ENCODE measurements at places on chromosomes 13 and 19. TPM values are rescaled to one million over a fixed set of nuclear protein-coding genes. Genes with fewer than 3 reads are reported as not detected.

LHFPL6 gene
- total RNA-seq = 53.9 TPM

- no peak for DNase-seq
These were observed 44.4 kb upstream of the ZNF91 start for GRCh38 chr19:23439623-23440022.

MAST1 gene
- total RNA-seq = 3.3 TPM

DNA sequence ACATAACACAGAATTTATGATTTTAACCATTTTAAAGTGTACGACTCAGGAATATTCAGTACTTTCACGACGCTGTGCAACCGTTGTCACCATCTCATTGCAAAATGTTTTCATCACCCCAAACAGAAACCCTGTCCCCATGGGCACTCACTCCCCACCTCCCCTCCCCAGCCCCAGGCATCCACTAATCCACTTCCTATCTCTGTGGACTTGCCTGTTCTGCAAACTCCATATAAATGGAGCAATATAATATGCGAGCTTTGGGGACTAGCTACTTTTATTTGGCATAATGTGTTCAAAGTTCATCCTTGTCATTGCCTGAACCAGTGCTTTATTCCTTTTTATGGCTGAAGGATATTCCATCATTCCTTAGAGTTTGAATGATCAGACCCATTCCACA lies 7.3 kb upstream of the INSR start:
- no peak for DNase-seq

ESD gene
- 107 TPM for total RNA-seq

DNA sequence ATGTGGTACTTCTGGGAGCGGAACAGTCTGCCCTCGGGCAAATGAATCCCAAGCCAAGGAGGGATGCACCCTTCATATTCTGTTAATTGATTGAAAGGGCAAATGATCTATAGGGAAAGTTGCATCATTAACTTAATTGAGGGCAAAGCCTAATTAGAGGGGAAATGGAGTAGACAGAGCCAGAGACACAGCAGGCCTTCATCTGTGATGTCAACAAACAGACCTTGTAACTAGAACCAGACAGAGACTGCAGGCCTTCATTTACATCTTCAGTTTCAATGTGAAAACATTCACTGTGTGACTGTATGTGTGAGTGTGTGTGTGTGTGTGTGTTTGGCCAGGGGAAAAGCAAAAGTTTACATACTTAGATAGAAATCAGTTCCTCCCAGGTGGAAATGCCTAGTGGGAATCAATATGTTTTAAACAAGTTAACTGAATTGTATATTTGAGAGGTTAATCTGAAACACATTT lies 126.4 kb downstream of the SPRY2 start:
- no peak for DNase-seq

DNA sequence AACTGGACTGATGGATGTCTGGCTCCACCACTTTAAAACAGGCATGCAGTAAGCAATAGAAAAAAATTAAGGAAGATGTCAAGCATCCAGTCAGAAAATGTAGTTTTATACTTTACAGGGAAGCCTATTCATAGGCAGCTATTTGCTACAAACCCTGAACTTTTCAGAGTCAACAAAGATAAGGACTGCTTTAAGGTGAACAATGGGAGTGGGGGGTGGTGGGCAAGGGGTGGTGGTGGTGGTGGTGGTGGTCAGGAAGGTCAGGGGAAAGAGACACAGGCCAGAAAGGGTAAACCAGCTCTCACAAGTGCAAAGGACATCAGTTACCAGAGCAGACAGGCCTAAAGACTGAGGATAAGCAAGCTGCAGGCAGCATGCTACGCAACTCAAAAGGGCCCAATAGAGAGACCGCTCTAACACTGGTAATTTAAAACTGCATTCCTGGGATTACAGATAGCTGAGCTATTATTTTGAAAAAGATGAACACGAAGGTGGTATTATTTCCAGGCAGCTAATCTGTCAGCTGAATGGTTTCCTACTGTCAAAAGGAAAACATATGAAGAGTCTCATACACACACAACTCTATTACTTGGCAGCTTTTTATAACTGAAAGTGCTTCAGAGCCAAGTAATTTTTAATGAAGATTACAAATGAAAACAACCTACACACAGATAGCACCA lies 14.8 kb downstream of the BRD4 start:
- DNase-seq = no peak

DNA sequence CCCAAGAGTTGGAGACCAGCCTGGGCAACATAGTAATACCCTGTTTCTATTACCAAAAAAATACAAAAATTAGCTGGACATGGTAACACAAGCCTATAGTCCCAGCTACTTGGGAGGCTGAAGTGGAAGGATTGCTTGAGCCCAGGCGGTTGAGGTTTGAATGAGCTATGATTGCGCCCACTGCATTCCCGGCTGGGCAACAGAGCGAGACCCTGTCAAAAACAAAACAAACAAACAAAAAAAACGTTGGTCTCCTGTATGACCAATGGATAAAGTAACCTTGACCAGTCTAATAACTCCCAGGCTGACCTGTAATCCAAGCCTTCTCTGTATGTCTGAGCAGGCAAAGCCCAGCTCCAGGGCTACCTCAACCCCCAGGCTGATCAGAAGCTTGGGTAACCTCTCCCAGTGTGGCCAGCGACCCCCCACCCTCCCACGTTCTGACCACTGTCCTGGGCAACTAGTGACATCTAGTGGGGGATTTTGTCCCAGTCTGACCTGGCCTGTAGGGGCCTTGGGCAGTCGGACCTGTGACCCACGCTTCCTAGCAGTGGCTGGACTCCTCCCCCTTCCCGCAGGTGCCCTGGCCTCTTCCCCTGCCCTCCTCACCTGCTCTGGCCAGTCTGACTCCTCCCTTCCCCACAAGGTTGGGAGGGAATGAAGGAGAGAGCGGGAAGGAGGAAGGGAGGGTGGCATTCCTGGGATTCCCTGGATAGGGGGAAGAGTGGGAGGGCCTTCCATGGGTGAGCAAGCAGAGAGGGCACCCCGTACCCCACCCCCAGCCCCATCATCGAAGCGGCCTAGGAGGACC lies 1.0 kb upstream of the BCAM start:
- DNase-seq = no peak

All from sigmoid colon (tissue), 7 donors.